CD4-positive, alpha-beta memory T cell (primary cell): ENCODE measurements at places on chromosomes 11 and 22. TPM values are rescaled to one million over a fixed set of nuclear protein-coding genes. Genes with fewer than 3 reads are reported as not detected.

Gene BSCL2
- polyA plus RNA-seq, result 48.9 TPM

Gene ANAPC15
- polyA plus RNA-seq, result 84.5 TPM

Gene B4GALNT4
- polyA plus RNA-seq, result not detected

Gene PLAAT2
- 0.48 TPM for polyA plus RNA-seq

Gene MS4A14
- not detected for polyA plus RNA-seq

Gene C1QTNF4
- polyA plus RNA-seq, result not detected

Gene SWAP70
- polyA plus RNA-seq, result 6.6 TPM

Gene TRIM64C
- polyA plus RNA-seq, result not detected
